Caco-2 (cell line): ENCODE measurements at places on chromosomes 4 and X.
A peak's percentile ranks its signal among the peaks of the same experiment; 100 is the strongest.

DNA sequence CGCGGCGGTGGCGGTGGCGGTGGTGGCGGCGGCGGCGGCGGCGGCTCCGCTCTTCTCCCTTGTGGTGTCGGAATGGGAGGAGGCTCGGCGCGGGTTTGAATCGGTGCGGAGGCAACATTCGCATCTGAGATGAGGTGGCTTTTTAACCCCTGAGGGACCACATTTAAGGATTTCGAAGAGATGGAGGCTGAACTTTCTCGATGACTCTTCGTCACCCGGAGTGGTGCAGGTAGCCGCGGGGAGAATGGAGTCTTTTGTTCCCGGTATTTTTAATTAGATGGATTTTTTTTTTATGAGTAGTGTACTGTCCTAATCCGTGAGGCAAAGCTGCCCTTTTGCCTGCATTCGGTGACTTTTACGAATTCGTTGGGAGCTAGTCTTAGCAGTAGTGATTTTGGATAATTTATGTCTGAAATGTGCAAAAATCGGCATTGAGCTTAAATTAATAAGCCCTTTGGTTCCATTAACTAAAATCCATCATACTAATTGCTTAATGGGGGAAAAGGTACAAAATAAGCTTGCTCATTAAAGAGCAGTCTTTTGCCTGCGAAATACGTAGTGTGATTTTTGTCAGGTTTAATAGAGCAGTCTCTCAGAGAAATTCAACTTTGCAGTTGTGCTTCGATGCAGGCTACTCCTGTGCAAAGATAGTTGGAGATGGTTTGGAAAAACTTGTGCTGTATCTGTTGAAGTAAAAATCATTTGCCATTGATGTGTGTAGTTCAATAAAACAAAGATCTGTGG, 206.2 kb downstream of the TENM3 start:
- DNase-seq, result no peak

DNA sequence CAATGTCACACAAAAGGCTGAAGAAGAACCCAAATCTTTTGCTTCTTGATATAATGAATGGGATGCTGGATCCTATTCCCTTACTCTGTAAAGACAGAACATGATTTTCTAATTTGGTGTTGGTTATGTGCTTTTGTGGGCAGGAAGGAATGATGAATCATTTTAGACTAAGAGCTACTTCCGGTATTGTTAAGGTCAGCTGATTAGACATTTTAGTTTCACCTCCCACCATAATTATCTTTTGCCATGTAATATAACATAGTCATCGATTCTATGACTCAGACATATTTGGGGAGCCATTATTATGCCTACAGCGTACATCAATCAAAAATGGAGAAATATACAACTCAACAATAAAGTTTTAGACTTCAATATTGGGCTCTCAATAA, 265.3 kb downstream of the ZNF674 start:
- DNase-seq, result no peak

DNA sequence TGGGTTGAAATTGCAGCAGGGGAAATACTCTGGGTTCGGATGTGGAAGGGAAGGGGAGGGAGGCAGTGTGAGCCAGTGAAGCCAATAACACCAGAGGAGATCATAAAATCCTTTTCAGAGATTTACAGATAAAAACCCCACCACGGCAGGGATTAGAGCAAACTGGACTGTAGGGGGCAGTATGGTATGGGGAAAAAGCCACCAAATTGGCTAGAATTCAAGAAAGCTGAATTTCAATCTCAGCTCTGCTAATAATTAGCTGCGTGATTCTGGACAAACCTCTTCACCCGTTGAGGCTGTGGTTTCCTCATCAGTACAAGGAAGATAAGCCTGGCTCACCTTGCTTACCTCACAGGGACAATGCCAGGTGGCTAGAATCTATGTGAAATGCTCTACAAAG, 108.1 kb downstream of the ATG4A start:
- DNase-seq, result peak; percentile 51

GRCh38 chrX:29488919-29489318, 726.4 kb upstream of the MAGEB2 start:
- no peak for DNase-seq

DNA sequence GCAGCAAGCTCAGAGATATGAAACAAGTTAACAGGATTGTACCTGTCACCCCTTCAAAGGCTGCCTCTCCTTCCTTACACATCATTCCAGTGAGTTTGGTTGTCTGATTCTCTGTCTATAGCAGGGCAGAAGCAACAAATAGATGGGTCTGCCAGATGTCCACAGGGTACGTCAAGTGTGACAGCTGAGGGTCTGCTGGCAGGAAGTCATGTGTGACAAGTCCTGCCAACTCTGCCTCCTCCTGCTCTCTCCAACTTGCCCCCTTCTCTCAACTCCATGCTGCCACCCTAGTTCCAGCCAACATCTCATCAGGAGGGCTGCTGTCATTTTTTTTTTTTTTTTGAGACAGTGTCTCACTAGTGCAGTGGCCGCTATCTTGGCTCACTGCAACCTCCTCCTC, 109.2 kb downstream of the NSUN7 start:
- no peak for DNase-seq

- DNase-seq, result no peak
Measured at GRCh38 chr4:11615601-11616000, 186.9 kb upstream of the HS3ST1 start.
